ENCODE measurements at places on chromosomes 1 and 21.

DNA sequence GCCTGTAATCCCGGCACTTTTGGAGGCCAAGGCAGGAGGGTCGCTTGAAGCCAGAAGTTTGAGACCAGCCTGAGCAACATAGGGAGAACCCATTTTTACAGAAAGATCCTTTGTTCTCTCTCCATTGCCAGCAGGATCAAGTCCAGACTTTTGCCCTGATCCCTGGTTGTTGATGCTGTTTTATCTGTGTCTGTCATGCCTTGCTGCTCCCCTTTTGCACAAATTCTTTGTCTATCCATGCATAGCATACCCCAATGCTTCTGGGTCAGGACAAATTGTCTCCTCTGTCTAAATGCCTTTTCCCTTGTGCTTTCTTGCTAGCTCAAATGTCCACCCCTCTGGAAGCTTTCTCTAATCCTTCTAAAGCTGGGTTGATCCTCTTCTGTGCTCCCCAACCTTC, 25.3 kb upstream of the FAAH start:
- DNase-seq: no peak

DNA sequence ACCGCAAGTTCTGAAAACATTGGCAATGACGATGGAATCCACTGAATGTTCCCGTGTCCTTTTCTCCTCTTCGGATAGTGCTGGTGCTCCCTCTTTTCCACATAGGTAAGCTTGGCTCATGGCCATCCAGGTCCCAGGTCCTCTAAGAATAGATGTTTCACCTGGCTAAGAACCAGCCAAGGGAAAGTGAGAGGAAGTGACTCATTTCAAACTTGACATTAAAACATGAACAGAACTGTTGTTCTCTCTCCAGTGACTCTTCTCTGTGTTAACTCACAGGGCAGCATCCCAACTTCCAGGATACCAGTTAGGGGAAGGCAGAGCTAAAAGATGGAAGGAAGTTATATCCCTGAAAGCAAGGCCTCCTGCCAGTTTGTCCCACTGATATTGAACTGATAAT, 493.8 kb upstream of the CHRM3 start:
- no peak for DNase-seq

GRCh38 chr1:39277879-39278278, 73.4 kb downstream of the MACF1 start:
- no peak for DNase-seq

- DNase-seq: no peak
Observed at GRCh38 chr1:73604211-73604610, 593.8 kb downstream of the LRRIQ3 start.

DNA sequence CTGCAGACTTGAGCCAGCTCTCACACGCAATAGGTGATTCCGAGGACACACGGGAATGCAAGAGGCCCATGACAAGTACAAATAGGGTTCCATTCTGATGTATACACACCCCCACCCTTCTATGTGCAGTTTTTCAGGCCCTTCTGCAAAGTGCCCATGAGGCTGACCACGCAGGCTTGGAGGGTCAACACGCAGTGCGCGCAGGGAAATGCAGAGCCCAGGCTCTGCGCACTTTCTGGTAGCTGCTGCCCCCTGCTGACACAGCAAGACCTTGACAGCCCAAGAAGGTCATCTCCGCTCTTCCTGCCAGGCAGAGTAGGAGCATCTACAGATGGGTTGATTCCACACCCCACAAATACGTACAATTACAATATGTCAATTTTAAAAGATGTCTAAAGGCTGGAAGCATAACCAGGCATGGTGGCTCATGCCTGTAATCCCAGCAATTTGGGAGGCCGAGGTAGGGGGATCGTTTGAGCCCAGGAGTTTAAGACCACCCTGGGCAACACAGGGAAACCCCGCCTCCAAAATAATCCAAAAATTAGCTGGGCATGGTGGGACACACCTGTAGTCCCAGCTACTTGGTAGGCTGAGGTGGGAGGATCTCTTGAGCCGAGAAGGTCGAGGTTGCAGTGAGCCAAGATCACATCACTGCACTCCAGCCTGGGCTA, 18.5 kb downstream of the SH3BP5L start:
- DNase-seq: peak; percentile 24

- DNase-seq: no peak
Observed at GRCh38 chr1:33300673-33301072, 20.2 kb downstream of the A3GALT2 start.

DNA sequence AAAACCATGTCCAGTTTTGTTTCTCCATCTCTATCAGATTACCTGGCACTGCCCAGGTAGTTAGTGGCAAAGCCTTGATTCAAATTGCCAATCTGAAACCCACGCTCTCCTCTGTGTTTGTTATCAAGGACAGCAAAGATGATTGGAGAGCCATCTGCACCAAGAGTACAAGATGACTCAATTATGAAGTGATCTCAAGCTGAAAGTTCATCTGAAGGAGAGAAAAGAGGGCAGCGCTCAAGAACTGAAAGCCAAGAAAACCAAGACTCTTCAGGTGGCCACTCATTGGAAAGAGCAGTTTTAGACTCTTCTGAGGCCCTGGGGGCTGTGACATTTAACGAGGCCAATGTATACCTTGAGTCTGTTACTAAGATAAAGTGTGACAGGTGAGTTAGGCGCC, 13.8 kb downstream of the RXRG start:
- no peak for DNase-seq

- DNase-seq: no peak
Observed at GRCh38 chr1:92473781-92474495, 12.8 kb downstream of the GFI1 start.

DNA sequence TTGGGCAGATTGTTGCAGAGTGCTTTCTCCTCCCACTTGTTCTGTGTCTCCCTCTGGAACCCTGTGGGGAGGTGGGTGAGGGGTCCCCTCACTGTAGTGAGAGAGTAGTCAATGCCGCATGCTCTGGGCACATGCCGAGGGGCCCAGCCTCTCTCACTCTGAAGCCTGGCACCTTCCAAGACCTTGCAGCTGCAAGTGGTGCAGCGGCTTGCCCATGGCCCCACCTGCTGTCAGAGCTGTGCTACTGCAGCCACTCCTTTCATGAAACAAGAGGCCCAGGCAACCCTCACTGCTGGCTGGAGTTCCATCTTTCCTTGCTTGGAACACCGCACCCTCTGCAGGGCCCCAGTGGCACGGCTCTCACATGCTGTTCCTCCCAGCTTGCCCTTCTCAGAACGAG, 58.4 kb upstream of the COL6A1 start:
- no peak for DNase-seq

GRCh38 chr1:190663962-190664361, 186.3 kb upstream of the BRINP3 start:
- no peak for DNase-seq

- DNase-seq: no peak
Observed at GRCh38 chr1:65980237-65980636, 187.5 kb downstream of the PDE4B start.

DNA sequence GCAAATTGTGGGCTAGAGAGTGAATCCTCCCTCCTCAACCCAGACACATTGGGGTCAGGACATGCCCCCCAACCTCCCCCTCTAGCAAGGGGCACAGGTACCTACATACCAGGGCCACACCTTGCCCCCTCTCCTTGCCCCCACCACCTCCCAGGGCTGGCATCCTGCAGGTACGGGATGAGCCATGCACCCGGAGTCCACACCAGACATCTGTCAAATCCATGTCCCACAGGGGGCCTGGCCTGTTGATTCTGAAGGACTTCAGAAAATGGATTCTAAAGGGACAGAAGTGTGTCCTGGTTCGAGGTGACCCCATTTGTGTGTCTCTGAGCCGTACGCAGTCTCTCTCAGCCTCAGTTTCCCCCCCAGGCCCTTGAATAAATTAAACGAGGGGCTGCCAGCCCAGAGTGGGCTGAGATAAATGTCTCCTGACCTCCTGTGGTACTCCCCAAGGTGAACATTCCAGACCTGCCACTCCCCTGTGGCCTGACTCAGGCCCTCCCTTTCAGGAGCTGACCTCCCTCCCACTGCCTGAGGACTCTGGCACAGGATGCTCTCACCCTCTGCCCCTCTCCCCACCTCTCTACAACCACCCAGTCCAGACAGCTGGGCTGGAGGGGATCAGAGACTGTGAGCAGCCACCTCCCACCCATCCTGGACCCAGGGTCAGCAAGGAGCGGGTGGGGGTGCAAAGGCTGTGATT, 94.5 kb downstream of the EPHB2 start:
- no peak for DNase-seq

DNA sequence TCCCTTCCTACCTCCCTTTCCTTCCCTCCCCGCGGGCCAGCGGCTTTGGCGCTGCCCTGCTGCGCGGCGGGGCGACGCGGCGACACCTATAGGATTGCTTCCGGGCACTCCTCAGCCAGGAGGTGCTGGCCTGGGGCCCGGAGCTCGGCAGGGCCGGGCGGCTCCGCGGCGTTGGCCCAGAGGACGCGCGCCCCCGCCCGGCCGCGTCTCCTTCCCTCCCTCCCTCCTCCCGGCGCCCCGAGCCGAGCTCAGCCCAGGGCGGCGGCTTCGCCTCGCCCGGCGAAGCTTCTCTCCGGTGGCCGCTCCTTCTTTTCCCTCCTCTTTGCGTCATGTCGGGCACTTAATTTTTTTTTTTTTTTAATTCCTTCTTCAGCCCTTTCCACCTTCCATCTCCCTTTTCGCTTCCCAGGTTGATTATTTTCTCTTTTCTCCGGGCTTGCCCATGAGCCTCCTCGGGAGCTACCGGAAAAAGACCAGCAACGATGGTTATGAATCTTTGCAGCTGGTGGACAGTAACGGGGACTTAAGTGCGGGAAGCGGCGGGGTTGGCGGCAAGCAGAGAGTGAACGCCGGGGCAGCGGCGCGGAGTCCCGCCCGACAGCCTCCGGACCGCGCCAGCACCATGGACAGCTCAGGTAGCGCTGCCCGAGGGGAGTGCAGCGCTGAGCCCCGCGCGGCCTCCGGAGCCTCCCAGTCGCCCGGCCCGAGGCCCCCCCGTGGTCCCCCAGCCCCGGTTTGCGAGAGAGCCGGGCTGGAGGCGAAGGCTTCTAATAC, at the start of gene DNAJC6:
DNAJC6 (plus strand) TSS at position 240 of the 774 bp plus-strand sequence; CDS start at position 443, 203 bp downstream.
- peak; percentile 85 for DNase-seq

GRCh38 chr1:12275370-12275769, 45.5 kb downstream of the VPS13D start:
- no peak for DNase-seq

DNA sequence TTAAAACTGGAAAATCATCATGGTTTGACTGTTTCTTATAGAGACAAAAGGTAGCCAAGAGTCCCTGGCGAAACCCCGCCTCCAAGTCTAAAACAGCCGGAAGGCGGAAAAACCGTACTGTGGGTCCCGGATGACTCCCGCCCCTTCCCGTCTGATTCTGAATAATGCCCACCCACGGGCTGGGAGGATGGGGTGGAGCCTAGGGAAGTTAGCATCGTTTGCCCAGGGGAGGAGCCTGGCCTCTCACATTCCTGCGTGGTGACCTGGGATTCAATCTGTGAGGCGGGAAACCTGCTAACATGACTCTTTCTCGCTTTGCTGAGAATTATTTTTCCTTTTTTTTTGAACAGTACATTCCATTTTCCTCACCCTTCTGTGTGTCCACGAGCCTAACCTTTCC, 124.9 kb downstream of the KCNK1 start:
- DNase-seq: no peak

DNA sequence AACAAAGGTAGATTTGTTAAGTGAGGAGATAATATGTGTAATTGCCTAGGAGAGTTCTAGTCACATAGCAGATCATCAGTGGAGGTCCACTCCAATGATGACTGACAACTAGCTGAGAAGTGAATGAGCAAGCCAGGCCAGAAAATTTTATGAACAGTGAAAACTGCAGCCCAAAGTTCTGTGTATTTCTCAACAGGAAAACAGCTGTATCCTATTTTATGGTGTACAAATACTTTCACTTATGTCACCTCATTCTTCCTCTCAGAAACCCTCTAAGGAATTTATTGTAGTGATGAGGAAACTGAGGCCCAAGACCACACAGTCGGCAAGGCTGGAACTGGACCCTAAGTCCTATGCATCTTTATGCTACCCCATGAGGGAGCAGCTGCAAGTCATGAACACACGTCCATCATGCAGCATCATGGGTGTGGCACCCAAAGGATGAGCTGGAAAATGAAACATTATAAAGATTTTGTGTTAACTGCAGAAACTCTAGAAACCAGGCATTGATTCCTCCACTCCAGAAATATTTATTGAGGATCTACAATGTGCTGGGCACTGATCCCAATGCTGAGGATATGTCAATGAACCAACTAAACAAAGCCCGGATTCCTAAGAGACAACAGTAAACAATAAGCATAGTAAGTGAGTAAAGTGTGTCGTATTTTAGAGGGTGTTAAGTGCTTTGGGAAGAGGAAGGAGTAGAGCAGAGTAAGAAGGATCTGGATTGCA, 99.5 kb upstream of the DUSP10 start:
- DNase-seq: no peak

DNA sequence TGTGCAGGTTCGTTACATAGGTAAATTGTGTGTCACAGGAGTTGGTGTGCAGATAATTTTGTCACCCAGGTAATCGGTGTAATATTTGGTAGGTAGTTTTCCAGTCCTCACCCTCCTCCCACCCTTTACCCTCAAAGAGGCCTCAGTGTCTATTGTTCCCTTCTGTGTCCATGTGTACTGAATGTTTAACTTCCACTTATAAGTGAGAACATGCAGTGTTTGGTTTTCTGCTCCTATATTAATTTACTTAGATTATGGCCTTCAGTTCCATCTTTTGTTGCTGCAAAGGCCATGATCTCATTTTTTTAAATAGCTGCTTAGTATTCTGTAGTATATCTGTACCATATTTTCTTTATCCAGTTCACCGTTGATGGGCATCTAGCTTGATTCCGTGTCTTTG, 87.3 kb downstream of the RPS6KC1 start:
- peak; percentile 91 for DNase-seq

DNA sequence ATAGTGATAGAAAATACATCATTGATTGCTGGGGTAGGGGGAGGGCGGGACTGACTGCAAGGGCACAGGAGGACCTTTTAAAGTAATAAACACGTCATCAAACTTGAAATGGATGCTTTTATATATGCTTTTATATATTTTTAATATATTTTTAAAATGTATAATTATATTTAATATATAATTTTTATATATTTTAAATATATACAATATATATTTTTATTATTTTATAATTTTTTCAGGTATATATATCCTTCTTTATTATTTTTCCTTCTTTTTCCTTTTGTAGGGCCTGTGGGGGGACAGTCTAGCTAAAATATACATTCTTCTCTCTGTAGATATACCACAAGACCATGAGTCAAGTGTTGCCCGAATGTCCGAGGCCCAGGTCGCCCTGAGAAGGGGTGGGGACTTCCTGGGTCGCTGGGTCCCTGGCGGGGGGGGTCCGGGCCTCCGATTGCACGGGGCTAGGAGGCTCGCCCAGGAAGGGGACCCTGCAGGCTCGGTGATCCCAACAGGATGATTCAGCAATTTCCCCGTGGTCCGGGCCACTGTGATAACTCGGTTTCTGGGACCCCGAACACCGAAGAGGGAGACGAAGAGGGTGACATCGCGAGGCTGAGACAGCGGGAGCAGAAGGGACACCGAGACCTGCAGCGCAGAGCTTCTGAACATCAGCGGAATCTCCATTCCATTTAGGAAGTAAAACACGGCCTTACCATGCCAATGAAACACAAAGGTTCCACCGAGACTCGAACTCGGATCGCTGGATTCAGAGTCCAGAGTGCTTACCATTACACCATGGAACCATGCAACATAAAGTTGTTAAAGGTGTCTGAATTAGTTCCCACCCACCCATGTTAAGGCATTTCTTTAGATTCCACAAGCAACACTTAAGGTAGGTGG, 112.5 kb upstream of the NBPF11 start:
- DNase-seq: no peak

GRCh38 chr1:230248016-230248888, 177.9 kb downstream of the PGBD5 start:
- DNase-seq: no peak
